ENCODE measurements at places on chromosomes 16 and 17.

- DNase-seq, result no peak
Observed at GRCh38 chr17:30160419-30161172, 44.0 kb downstream of the NSRP1 start.

GRCh38 chr17:13541032-13541480 lies 60.7 kb downstream of the HS3ST3A1 start:
- no peak for DNase-seq

DNA sequence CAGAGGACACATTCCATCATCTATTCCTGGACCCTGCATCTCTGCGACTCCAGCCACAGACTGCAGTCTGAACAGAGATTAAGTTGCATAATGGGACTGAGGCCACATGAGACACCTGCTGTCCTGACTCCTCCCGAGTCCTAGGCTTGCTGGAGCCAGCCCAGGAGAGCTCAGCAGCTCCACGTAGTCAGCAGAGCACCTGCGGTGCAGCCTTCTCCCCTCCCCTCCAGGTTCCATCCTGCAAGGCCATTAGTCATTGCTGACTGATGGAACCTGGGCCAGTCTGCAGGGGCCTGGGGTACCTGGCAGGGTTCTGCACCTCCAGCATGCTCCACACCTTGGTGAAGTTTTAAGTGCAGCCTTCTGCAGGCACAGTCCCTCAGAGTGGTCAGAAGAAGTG lies 76.7 kb downstream of the PLD6 start:
- no peak for DNase-seq

- DNase-seq, result no peak
Observed at GRCh38 chr17:44990994-44991393, 22.9 kb upstream of the C1QL1 start.

GRCh38 chr16:57667526-57668262 lies 412 bp upstream of the ADGRG3 start:
- DNase-seq, result no peak

DNA sequence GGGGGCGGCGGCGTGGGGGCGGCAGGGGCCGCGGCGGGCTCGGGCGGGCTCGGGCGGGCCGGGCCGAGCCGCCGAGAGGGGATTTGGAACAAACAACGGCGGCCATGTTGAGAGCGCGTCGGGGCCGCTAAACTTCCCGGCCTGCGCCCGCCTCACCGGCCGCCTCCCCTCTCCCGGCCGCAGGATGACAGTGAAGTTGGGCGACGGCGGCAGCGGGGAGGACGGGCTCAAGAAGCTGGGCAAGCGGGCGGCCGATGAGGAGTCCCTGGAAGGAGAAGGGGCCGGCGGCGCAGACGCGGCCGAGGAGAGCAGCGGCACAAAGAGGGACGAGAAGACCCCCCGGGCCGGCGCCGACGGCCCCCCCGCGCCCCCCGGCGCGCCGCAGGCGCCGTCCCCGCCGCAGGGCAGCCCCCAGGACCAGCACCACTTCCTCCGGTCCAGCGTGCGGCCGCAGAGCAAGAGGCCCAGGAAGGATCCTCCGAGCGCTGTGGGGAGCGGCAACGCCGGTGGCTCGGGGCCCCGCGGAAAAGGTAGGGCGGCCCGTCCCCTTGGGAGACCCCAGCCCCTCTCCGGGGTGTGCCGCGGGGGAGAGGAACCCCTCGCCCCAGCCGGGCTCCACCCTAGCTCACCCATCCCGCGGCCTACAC lies 2.4 kb downstream of the CRAMP1 start:
- DNase-seq, result peak; percentile 12

DNA sequence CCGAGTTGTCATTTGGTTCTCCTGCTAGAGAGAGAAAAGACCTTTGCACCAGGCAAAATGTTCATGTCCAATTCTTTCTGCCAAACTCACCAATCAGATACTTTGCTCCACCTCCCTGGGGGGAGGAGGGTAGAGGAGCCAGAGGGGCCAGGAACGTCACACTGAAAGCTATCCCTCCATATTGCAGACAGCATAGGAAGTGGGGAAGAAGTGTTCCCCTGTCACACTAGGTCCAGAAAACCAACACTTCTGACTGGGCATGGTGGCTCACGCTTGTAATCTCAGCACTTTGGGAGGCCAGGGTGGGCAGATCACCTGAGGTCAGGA lies 9.5 kb downstream of the HSD17B2 start:
- DNase-seq, result no peak

- no peak for DNase-seq
Observed at GRCh38 chr17:57107498-57108101, 22.6 kb downstream of the AKAP1 start.

DNA sequence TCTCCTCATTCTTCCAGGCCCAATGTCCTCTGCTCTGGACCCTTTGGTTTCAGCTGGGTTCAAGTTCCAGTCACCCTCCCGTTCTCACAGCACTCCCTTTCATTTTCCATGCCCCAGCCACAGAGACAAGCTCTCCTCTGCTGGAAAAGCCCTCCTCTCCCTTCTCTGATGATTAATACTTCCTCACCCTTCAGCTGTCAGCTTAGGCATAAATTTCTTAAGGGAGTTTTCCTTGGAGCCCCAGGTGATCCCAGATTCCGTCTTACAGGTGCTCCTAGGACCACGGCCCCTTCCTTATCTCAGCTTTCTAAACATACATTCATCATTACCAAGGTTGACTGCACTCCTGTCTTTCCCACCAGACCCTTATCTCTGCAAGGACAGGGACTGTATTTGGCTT lies 10.4 kb downstream of the CHAD start:
- DNase-seq, result no peak

- no peak for DNase-seq
Observed at GRCh38 chr17:12712415-12712814, 46.7 kb downstream of the MYOCD start.

DNA sequence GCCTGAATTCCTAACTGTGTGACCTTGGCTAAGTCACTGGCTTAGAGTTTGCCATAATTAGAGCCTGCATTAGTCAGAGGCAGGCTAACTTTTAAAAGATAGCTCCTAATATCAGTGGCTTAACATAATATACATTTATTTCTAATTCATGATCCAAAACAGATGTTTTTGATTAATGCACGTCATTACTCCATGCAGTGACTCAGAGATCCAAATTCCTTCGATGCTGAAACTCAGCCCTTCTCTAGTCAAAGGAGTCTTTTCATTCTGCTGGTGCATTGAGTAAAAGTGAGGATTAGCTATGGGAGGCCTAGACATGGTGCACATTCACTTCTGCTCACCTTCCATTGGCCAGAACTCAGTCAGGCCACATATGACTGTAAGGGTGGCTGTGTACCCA lies 49.8 kb downstream of the IRX3 start:
- DNase-seq, result no peak

GRCh38 chr16:85029981-85030401 lies 2.4 kb downstream of the KIAA0513 start:
- DNase-seq, result no peak

GRCh38 chr16:88892065-88892464 lies 25.6 kb upstream of the PABPN1L start:
- no peak for DNase-seq

DNA sequence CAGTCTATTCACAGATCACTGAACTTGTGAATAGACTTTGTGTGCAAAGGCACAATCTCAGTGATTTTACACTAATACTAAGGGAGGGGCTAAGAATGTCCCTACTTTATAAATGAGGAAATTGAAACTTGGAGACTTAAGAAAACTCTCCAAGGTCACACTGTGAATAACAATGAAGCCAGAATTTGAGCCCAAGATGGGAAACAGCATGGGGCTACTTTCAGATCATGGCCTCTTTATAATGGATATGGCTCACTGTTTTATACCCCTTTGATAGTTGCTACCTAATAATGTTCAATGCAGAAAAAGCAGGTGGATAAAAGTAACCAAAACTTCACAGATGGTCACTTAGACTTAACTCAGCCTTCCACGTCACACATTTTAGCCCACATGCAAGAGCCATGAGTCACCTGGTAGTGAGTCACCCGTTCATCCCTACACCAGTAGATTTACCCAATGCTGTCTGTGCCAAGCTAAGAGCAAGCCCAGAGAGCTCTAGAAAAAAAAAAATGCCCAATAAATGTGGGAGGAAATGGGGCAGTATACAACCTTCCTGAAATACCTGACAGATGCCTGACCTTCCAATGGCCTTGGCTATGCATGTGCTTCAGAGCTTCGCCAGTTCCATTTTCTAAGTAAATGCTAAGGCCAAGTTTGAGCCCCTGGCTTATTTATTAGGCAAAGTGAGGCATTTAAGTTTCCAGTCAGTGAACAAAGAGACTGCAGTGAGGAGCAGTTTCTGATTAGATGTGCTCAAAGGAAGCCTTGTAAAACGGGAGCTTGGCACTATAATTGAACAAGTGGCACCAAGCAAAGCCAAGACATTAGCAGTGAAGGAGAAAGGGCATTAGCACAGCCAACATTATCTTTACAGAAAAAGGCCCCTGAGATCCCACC lies 219.7 kb downstream of the TMEM114 start:
- DNase-seq, result no peak

Data from CD4-positive, alpha-beta memory T cell (primary cell).